ENCODE measurements at places on chromosomes 5 and 9.
A peak's percentile ranks its signal among the peaks of the same experiment; 100 is the strongest.

DNA sequence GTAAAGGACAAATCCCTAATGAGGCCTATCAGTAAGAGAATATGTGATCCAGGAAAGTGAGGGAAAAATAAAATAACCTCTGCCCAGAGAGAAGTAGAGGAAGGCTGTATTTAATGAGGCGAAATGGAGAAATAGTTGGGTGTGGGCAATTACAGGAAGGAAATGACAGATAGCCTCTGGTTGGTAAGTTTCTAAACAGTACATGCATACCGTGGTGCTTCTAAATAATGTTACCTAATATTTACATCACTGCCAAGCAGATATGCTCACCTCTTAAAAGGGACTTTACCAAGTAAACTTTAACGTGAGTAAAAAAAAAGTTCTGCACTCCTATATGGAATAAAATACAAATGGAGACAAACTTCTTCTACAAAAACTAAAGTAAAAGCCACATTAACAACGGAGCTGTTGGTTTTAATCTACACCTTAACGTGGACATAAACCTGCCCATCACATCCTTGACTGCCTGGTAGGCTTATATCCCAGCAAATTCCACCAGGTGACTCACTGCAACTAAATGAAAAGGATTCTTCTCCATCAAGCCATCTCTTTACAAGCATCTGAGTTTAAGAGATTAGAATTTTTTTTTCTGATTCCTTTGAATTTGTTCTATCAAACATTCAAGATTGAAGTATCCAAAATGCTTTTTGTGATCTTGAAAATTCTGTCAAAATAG is 12.4 kb downstream of the NFIL3 start:
- no peak for DNase-seq

DNA sequence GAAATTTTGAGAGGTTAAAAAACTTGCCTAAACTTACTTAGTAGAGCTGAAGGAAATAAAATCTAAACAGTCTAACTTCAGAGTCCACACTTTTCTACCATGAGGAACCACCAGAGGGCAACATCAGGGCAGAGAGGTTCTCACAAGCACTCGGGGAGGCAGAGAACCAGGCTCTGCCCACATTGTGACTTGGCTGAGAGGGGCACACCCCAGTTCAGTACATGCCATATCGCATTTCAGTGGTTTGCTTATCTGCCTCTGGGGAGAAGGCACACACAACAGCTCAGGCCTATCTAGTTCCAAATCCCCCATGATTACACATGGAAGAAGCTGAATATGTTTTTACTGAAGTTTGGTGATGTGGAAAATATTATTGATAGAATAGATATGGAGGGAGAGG is 49.2 kb downstream of the EQTN start:
- DNase-seq: no peak

- DNase-seq: no peak
Observed at GRCh38 chr5:124918618-124919017, 172.2 kb upstream of the ZNF608 start.

DNA sequence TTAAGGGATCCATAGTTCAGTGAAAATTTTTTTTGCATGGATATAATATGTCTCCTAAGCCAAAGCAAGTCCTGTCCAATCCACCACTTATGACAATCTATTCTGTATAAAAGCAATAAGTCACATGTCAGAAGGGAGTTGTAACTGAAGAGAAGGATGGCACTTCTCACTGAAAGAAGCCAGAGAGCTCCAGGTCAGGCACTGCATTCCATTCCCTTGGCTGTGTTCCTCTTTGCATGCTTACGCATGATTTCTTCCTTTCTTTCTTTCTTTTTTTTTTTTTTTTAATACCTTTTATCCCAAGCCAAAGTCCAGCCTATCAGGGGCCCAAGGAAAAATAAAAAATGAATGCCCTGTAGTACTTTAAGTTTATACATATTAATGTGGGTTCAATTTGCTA is 39.8 kb downstream of the MAMDC2 start:
- no peak for DNase-seq

DNA sequence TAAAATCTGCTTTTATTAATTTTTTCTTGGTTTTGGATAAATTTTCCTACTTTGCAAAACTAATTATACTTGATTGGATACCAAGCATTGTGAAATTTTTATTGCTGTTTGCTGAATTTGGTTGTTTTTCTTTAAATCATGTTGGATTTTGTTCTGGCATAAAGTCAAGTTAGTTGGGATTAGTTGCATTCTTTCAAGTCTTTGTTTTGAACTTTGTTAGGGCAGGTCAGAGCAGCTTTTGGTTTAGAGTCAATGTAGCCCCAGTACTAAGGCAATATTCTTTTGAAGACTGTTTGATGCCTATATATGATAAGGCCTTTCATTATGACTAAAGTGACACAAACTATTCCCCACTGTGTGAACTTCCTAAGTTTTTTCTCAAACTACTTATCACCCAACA is 531.1 kb downstream of the RASEF start:
- DNase-seq: no peak

DNA sequence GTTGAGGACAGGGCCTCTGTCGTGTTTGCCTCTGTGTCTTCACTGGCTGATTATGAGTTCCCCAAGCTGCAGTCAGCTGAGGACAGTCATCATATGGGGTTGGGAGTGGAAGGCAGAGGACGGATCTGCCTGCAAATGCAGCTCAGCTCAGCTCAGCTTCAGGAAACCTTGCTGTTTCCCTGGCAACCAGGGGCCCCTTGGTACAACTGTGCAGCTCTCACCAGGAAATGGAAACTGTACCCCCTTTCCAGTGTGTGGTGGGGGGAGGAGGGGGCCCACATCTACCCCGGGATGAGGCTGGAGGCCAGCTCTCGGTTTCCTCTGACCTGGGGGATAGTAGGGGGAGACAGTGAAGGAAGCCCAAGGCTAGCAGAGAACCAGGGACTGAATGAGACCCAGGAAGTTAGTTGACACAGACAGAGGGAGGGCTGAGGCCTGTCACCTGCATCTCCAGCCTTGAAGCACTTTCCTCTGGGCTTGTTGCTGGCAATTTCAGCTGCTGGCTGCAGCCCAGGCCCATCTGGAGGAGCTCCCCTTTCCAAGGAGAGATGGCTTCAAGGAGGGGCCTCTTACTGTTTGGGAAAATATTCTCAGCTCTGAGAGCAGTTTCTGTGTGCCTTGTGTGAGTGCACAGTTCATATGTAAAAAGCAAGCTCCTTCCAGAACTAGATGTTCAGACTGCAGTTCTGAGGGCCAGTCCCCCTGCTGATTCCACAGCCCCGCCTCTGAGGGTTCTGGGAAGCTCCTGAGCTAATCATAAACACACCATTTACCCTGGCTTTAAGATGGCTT is 6.9 kb downstream of the ANXA6 start:
- no peak for DNase-seq

DNA sequence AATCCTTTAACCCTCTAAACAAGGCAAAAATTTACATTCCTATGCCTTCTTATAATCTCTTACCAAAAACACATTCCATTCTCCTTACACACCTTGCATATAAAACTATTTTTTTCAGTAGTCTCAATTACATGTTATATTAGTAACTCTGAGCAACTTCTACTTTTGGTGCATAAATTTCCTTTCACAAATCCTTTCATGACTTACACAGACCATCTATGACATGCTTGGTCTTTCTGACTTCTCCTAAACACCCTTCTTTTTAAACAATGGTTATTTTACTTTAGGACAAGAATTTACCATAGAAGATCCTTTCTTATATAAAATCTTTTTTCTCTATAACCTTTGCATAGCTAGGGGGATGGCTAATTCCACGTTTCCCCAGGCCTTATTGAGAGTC is 208.0 kb upstream of the ARRDC3 start:
- no peak for DNase-seq

DNA sequence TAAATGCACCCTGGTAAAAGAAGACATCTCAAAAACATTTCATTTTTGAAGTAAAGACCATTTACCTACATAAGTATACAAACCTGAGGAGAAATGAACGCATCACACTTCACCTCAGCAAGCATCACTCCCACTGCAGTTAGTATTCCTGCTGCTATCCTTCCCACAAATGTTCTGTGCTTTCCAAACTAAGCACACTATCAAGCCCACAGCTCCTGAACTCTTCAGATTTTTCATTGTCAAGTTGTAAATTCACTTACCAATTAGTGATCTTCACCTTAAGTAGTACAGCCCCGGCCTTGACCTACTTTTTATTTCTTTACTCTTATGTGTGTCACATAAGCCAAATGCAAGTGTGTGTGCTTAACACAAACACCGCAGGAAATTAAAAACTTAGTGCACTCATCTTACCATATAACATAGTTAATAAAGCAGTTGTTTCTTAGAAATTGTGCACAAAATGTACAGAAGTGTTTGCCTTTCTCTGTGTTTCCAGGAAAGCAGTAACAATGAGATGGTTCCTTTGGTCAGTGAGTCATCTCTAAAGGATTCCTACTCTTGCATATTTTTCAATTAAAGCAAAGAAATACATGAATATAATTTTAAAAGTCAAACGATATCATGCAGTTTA is 169.4 kb downstream of the APBA1 start:
- no peak for DNase-seq

DNA sequence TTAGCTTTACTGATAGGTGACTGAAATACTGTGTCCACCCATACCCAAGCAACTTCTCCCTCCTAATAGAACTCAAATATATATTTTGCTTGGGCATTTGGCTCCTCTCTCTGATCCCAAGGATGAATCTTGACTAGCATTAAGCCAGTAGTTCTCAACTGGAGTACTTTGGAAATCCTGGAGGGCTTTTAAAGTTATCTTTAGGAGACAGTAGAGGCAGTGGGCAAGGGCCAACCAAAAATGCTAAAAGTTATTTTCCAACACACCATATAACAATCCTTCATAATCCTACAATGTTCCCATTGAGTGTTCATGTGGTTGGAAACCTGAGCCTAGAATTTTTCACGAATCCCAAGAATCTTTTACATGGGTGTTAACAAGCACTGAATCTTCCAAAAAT is 11.1 kb upstream of the ETF1 start:
- DNase-seq: no peak

DNA sequence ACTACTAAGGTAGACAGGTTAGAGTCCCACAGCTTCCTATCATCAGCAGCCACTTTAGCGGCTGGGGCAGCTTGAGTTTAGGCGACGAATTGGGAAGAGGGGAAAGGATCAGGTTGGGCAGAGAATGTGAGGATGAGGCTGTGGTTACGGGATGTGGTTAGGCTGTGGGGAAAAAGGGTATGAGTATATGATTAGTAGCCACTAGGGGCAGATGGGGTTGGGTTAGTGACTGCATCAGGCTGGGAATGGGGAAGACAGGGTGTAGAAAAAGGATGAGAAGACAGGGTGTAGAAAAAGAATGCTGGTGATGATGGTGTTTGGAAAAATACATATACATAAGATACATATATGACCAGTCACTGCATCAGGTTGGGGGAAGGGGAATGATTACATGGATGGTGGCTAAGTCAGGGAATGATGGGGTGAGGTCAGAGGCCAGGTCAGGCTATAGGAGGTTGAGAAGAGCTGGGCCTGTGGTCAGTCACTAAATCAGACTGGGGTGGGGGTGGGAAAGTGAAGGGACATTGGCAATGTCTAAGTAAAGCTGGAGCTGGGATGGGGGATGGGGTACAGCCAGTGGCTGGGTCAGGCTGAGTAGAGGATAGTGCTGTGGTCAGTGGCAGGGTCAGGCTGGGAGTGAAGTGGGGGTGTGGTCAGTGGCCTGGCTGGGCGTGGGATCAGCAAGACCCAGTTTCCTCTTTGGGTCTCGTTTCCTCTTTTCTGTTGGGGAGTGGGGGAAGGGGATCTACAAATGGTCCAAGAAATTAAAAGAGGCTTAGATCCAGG is 2.1 kb downstream of the TLN1 start:
- peak; percentile 8 for DNase-seq
